ENCODE measurements at places on chromosomes 2 and 18.

DNA sequence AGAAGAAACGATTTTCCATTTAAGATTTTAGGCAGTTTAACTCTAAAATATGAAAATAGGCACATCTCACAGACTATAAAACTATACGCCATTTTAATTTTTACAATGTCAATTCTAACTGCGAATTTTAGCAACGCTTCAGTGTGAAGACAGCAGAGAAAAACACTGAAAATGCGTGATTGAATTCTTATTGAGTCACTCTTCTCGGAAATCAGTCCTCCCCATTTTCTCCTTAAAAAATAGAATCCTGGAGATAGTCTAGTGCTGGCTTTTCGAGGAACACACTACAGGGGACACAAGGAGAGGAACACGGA lies 373 bp upstream of the TAF4B start:
- no peak for DNase-seq

- no peak for DNase-seq
Observed at GRCh38 chr2:117137371-117137770, 677.1 kb upstream of the DDX18 start.

DNA sequence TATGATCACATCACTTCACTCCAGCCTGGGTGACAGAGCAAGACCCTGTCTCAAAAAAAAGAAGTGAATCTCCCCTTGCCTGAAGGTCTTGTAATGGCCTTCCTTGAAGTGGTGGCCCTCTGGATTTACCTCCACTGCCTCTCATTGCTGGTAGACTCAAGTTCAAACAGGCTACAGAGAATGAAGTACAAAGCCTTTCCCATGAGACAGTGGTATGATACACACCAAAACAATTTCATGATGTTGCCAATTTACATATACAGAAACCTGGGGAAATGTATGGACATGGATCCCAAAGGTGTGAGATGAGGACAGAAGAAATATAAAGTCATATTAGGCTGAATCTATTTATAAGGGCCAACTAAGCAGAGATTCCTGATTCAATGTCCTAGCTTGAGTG lies 4.8 kb upstream of the NOTO start:
- no peak for DNase-seq

- DNase-seq, result no peak
Observed at GRCh38 chr2:26174691-26175465, 2.0 kb downstream of the GAREM2 start.

- DNase-seq, result no peak
Observed at GRCh38 chr2:62339413-62339812, 143.5 kb downstream of the B3GNT2 start.

DNA sequence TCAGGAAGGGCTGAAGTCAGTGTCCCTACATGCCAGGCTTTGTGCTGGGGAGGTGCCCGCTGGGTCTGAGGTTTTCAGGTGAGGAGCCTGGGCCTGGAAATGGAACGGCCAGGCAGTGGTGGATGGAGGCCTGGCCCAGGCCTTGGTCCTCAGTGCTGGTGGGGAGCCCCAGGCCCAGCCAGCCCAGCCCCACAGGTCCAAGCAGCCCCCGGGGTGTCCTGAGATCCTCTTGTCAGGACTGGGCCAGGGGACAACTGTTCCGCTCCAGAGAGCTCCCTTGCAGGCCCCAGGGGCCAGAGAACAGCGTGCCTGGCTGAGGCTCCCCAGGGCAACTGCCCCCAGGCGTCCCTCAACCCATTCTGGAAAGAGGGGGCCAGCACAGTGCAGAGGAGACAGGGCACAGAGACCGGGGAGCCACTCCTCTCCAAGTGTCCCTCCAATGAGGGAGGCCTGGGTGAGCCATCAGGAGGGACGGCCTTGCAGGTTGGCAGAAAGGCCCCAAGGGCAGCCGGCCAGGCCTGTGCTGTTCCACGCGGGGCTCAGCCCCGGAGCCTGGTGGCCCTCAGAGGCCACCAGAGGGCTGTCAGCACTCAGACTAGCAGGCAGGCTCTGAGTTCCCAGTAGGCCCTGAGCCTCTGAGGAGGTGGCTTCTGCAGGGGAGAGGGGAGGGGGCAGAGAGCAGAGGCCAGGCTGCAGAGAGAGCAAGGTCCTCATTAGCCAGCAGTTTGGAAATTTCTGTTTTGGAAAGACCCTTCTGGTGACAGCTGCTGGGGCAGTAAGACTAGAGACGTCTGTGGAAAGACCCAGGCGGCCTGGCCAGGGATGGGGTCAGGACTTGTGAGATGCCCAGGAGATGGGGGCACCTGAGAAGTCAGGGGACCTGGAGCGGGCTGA lies 29.4 kb upstream of the SNED1 start:
- no peak for DNase-seq

DNA sequence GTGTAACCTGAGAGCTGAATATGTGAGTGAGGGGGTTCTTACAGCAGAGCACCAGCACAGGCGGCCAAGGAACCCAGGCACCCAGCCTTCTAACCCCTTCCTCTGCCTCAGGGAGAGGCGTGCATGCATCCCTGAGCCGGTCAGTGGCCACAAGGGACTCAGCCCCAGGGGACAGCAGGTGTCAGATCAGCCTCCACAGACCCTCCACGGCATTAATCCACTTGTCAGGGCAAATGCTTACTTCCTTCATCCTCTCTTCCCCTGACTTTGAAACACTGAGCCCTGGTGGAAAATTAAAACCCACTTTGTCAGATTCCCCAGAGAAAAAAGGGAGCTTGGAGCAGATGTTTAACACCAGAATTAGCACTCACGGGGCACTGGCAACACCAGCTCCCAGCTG lies 60.5 kb upstream of the SMAD2 start:
- no peak for DNase-seq

- DNase-seq, result no peak
Observed at GRCh38 chr2:20707601-20708000, 40.7 kb downstream of the GDF7 start.

DNA sequence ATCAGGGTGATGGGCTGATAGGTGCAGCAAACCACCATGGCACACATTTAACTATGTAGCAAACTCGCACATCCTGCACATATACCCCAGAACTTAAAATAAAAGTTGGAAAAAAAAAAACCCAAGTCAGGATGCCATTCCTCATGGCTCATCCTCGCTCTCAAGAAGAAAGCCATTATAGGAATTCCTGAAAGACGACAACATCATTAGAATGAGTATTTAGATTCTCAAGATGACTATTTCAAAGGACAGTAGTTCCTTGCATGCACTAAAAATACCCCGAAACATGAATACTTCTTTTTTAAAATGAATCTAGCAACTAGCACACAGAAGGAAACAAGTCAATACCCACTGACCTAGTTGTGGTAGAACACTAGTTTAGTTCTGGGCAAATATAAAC lies 285.8 kb upstream of the REV1 start:
- DNase-seq, result no peak

DNA sequence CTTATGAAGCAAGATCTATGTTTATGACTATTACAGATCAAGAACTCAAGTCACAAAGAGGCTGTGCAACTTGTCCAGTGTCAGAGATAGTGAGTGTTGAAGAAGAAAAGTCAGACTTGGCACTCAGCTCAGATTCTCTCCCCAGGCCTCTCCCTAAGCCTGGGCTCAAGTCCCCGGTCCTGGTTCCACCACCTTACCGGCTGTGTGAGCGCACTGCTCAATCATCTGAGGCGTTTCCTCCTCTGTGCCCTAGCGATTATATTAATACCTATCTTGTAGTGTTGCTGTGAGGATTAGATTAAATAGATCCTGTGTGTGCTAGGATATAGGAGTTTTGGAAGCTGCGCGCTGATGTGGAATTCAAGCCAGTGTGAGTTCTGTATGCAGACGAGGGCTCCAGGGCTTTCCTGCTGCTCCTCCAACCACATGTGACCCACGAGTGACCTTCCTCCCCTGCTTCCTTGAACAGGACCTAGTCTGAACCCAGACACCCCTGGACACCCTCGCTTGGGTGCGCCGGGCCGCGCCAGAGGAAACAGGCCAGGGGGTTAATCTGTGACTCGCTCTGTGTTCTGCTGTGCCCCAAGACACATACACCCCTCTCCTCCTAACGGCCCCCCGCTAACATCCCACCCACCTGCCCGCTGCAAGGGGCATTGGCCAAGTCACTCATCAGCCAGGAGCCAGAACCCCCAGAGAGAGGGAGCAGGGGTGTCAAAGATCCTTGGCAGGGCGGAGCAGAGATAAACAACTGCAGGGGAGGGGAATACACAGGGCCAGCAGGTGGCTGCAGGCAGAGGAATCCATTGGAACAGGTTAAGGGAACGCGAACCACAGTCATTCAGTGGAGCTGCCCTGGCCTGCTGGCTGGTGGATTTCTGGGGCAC lies 38.3 kb downstream of the TNS1 start:
- no peak for DNase-seq

DNA sequence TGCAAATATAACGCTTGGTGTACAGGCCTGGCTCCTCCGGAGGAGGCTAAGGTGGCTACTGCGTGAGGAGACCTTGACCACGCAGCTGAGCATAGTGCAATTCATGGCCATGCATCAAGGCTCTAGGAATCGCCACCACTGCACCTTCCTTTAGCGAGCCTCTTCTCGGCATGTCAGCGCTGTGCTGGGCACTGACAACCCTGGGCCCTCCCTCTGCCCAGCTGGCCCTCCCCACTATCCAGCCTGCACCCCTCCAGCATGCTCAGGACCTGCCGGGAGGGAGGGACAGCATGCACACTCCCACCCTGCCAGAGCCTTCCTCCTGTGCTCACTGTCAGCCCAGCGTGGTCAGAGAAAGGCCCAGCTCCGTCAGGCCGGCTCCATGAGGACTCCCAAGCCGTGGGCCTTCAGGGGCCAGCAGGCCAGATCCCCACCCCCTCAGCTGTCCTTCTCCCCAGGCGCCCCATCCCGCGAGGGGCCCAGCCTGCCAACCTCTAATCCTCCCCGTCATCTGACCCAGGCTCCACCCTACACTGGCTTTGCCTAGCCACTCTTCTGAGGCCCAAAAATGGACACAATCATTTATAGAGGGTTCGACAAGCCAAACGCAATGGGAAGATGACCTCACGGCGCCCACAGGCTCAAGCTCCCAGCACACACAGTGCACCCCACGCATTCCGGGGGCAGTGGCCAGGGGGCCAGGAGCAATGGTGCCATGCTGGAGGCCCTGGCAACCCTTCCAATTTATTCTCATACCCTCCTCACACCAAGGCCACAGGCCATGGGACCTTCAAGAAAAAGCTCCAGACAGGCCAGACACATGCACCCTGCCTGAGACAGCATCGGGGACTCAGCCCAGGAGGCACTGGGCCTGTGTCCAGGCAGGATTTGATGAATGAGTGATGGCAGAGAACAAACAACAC lies 3.5 kb downstream of the BIN1 start:
- DNase-seq, result no peak

DNA sequence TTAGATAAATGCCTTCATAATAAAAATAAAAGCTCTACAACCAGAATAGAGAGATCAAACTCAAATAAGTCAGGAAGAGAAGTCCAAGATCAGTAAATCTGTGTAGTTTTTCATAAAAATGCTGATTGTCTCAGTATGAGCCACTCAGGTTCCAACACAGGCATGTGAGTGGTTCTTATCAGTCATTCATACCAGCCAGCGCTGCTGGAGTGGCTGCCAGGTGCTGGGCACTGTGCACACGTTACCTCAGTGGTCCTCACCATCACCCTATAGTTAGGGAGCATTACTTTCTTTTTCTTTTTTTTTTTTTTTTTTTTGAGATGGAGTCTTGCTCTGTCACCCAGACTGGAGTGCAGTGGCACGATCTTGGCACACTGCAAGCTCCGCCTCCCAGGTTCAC lies 23.8 kb downstream of the CNDP1 start:
- DNase-seq, result no peak

DNA sequence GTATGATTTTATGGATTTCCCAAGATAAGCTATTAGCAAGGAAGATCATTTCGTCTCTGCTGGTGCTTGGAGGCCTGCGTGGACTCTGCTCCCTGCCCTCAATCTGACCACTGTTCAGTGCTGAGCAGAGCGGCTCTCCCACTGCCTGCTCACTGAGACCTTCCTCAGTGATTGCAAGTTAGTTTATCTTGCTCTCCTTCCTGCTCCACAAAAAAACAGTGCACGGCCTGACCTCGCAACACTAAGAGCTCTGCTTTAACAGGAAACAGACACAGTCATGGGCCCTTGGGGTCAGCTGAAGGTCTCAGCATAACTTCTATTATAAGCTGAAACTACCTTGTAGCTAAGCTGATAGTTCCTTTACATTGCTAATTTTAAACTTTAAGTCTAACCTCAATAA lies 53.1 kb downstream of the PRELID3A start:
- DNase-seq, result peak; percentile 85

- peak; percentile 21 for DNase-seq
Observed at GRCh38 chr2:1817256-1818051, 73.1 kb upstream of the PXDN start.

GRCh38 chr2:78993518-78994148 lies 31.9 kb upstream of the REG3G start:
- DNase-seq, result no peak

DNA sequence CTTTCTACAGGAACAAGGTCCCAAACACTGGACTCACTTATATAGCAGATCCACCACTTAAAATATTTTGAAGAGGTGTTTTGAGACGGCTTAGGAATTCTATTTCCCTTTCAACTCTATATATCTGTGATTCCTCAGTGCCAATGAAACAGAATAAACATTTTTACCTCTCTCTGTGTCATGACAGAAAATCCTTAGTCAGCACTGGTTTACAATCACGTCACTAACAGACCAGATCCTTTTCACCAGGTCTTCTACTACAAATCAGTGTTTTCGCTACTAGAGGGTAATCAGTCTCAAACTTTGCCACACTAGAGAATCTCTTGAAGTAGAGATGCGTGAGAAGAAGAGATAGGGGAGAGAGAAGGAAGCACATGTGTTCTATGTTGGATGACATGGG lies 325.6 kb downstream of the SS18 start:
- no peak for DNase-seq

DNA sequence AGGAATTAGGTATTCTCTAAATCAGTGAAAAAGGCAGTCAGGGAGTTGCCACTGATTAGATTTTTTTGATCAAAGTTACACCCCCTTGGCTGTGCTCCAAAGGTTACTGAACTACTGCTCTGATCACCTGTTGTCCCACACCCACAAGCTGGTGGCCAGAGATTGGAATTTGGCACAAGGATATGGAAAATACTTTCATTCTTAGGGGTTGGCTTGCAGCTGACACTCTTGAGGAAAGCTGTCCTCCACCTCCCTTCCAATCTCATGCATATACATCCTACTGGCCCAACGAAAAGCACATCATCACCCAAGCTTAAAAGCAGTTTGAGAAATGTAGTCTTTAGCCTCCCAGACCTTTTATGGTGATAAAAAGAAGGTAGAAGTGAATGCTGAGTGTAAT lies 329.5 kb upstream of the CHAC2 start:
- DNase-seq, result no peak

DNA sequence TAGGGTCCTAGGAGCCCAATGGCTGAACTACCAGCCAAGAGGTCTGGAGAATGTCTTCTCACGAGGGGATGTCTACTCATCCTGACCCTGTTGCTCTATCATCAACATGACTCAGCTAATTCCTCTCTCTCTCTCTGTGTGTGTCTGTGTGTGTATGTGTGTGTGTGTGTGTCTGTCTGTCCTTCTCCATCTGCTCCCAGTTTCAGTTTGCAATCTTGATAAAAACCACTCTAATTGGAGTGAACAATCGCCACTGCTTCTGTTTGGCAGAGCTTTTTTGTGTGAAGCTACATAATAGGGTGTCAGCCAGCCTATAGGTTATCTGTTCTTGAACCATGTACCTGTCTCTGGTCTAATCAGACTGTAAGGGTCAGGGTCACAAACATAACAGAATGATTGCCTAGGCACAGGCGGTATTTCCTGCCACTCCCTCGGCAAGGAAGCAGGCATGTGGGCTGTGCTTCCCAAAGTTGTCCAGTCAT lies 219.8 kb downstream of the SH3BP4 start:
- peak; percentile 17 for DNase-seq

GRCh38 chr2:171174075-171174474 lies 13.4 kb upstream of the TLK1 start:
- DNase-seq, result no peak
